Fibroblast of lung (primary cell): ENCODE measurements at places on chromosomes 13 and 19.

DNA sequence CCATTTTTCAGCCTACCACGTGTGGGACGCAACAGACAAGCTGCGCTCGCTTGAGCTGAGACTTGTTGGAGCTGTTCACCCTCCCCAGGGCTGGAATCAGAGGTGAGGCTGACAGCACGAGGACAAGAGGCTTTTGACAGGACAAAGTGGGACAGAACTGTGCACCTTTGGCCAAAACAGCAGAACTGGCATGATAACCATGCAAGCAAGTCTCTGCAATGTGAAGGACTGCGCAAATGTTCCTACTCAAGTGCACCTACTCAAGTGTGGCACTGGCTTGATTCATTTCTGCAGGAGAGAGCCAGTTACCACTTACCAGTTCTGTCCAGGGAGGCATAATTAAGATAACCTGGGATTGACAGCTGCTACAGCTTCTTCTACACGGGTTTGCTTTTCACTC lies 62.2 kb upstream of the TM9SF2 start:
- DNase-seq, result no peak

DNA sequence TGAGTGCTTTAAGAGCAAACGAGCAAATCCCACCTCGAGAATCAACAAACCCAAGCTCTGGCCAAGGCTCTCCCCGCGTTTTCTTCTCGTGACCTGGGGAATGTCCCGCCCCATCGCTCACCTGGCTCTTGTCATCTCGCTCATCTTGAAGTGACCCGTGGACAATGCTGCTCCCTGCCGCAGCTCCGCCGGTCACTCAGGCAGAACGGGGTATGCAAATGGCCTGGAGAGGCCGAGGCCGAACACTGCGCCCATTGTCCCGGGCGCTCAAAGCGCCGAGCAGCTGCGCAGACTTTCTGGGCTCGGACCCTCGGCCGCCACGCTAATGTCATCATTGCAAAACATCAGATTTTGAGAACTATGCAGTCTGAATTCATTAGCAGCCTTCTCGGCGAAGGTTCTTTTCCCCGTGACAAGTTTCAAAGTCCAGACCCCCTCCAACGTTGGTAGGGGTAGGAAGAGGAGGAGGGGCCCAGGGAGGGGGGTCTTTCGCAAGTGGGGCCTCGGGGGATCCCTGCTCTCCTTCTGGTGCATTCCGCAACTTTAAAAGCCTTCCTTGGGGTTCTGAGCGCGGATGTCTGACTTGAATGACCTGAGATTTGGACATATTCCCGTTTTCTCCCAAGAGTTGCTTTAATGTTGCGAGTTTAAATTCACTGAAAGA lies 39.7 kb downstream of the SOX1 start:
- DNase-seq, result no peak

- no peak for DNase-seq
Measured at GRCh38 chr13:109314101-109314500, 472.3 kb downstream of the IRS2 start.

- DNase-seq, result no peak
Measured at GRCh38 chr13:73171271-73171682, 112.5 kb downstream of the KLF5 start.
